ENCODE measurements at places on chromosomes 12 and 14.

DNA sequence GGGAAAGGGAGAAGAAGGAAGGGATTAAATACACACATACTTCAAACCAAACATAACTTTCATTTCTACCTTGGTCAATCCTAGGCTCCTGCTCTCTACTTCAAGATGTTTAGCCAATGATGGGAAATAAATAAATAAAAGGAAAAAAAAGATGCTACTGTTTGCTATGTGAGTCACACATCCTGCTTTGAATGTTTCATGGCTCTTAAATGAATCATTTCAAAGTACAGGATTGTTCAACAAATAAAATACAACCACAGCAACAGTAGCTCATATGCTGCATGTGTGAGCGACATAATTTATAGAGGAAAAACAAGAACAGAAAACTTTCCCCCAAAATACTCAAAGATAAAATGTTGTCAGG lies 54.3 kb upstream of the NPFF start:
- DNase-seq = no peak

- no peak for DNase-seq
Observed at GRCh38 chr12:69916544-69917235, 91.7 kb downstream of the MYRFL start.

- no peak for DNase-seq
Observed at GRCh38 chr14:98914942-98915341, 357.1 kb downstream of the BCL11B start.

- DNase-seq = no peak
Observed at GRCh38 chr12:2395354-2395977, 342.7 kb downstream of the CACNA1C start.

DNA sequence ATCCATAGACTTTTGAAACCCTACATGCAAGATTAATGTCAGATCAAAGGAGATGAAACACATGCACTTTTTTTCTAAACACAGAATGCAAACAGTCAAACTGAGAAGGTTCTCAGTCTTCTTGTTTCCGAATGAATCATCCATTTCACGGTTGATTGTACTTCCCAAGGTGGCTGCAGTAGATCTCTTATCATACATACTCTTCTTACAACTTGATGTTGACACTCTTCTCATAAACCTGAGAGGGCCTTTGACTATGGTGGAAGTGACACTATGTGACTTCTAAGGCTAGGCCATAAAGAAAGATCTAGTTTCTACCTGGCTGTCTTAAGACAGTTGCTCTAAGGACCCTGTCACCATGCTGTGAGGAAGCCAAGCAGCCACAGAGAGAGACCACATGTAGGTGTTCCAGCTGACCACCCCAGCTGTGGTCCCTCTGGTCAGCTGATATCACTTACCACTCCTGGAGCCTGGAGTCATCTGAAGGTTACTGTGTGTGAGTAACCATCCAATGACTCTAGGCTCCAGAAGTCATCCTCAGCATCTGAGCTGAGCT lies 67.2 kb upstream of the HMGA2 start:
- DNase-seq = no peak

GRCh38 chr12:68340404-68341270 lies 8.5 kb upstream of the MDM1 start:
- no peak for DNase-seq

- DNase-seq = no peak
Observed at GRCh38 chr12:104485651-104486362, 29.1 kb downstream of the CHST11 start.

DNA sequence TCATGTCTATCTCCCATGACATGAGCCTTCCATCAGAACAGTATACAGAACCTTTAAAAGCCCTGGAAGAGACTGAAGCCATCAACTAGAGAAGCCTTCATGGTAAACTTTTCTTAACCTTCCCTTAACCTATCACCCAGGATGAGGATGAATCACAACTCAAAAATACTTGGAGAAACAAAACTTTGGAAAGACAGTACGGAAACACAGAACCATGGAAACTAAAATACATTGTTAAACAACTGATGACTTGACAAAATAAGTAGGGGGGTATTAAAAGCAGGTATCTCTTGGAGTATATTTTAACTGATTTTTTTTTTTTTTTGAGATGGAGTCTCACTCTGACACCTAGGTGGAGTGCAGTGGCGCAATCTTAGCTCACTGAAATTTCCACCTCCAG lies 8.7 kb downstream of the TM7SF3 start:
- no peak for DNase-seq

- DNase-seq = no peak
Observed at GRCh38 chr14:101878211-101878821, 86.1 kb upstream of the DYNC1H1 start.

DNA sequence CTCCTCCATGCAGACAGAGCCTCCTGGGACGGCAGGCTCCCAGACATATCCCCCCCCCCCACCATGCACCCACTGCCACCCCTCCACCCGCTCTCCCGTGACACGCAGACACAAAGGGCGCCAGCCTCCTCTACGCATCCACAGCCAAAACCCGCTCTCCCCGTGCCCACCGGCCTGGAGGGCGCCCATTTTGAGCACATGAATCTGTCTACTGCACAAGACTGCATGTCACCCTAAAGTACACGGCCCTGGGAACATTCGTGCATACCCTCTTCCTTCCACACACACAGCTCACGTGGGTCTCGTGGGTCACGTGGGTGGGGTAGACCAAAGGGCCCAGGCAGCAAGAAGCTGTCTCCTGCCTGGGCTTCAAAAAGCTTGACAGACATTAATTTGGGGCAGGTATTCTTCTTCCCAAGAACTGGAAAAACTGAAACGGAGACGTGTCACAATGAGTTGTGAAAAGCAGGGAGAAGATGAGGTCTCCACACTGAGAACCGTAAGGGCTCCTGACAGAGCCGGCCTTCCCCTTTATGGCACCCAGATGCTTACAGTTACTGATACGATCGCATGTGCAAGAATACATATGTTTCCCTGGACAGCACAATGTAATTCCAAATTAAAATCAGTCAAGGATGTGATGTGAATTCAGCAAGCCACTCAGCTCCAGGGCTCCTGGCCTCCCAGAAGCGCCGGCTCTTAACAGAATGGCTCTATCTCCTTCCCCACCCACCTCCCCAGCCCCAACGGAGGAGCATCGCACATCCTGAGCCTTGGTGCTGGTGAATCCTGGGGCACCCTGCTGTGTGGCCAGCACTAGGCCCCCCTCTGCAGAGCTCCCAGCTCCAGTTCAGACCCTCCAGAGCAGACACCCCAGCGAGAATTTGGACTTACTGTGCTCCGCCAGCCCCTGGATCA lies 1.9 kb downstream of the TGFB3 start:
- DNase-seq = no peak

GRCh38 chr12:20201733-20202132 lies 166.6 kb upstream of the PDE3A start:
- no peak for DNase-seq

- DNase-seq = no peak
Observed at GRCh38 chr12:59314209-59314608, 281.6 kb upstream of the SLC16A7 start.

DNA sequence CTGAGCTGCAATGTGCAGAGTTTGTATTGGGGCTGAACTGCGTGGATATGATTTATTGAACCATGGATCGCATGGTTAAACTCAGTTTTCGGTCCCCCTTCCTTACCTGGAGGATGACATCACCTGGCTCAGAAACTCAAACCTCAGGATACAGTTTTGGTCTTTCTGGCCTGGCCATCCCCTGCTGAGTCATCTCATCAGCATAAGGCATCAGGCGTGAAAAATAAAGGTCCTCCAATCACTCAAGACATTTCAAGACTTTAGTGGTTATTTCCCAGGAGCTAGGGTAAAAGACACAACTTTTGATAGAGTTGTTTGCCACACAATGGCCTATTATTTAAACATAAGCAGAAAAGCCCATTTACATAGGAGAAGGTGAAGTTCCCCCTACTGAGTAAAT lies 631.1 kb upstream of the TMEM132C start:
- DNase-seq = no peak

DNA sequence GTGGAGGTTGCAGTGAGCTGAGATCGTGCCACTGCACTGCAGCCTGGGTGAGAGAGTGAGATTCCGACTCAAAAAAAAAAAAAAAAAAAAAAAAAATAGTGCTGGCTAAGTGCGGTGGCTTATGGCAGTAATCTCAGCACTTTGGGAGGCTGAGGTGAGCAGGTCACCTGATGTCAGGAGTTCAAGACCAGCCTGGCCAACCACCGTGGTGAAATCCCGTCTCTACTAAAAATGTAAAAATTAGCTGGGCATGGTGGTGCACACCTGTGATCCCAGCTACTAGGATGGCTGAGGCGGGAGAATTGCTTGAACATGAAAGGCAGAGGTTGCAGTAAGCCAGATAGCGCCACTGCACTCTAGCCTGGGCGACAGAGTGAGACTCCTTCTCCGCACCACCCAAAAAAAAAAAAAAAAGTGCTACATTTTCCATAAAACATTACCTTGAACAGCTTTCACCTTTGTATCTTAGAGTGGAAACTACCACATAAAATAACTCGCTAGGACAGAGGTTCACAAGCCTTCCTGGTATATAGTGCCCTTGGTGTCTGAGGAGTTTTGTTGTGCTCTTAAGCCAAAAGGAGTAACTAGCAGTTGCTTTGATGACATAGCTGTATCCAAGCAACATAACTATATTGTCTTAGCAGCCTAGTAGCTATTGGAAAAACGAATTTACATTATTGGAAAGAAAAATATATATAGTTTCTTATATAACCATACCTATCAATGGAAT lies 11.1 kb downstream of the PTGES3 start:
- DNase-seq = no peak

GRCh38 chr12:100920493-100920892 lies 125.9 kb downstream of the ANO4 start:
- no peak for DNase-seq

GRCh38 chr12:62865937-62866336 lies 69.0 kb downstream of the PPM1H start:
- DNase-seq = no peak

- DNase-seq = no peak
Observed at GRCh38 chr12:94545935-94546771, 86.5 kb upstream of the CEP83 start.

- DNase-seq = no peak
Observed at GRCh38 chr14:80350707-80351106, 139.4 kb upstream of the DIO2 start.

DNA sequence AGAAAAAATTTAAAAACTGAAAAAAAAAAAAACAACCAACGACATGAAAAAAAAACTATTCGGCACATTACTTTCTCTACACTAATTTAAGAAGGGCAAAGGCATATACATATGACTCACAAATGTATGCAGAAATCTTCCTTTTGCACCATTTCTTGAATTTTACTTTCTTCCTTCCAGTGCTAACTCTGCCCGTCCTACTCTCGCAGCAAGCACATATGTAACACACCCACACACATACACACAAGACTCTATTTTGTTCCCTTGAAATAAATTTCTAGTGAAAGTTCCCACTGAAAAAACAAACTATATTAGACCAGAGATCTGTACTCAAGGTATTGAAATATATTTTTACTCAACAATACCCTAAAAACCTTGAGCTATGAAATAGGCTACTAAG lies 14.6 kb downstream of the BTG1 start:
- no peak for DNase-seq

DNA sequence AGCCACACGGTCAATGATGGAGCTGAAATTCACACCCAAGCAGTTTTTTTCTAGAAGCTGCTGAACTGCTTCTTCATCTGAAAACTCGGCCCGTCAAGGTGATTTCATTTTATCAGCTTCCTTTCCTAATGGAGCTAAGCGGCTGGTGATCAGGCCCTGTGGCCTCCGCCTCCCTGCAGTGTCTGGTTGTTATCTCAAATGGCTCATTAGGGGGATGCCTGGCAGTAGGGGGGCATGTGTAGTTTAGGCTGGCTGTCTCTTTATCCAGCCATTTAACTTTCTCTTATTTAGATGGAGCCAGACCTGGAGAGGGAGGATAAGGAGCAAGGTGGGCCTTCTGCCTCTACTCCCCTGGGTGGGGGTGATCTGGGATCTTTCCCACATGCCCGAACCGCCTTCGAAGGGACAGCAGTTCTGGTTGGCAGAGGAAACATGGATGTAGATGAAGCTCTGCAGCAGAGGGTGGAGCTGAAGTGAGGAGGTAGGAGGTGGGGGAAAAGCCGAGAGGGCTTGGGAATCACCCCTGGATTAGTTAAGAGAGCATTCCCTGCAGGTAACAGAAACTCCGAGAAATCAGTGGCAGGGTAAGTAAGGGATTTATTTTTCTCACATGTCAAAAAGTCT lies 64.4 kb downstream of the TGFB3 start:
- DNase-seq = no peak

DNA sequence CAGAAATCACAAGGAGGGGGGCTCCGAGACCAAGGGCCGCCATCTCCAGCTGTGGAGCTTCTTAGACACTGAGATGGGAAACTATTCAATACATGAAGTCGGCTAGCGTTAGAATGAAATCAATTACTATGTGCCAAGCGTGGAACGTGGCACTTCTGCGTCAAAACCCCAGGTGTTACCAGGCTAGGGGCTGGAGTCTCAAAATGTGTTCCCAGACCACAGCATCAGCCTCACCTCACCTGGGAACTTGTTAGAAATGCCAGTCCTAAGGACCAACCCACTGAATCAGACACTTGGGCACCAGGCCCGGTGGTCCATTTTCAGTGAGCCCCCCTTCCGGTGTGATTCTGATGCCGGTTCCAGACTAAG lies 5.0 kb upstream of the SETD1B start:
- DNase-seq = no peak

DNA sequence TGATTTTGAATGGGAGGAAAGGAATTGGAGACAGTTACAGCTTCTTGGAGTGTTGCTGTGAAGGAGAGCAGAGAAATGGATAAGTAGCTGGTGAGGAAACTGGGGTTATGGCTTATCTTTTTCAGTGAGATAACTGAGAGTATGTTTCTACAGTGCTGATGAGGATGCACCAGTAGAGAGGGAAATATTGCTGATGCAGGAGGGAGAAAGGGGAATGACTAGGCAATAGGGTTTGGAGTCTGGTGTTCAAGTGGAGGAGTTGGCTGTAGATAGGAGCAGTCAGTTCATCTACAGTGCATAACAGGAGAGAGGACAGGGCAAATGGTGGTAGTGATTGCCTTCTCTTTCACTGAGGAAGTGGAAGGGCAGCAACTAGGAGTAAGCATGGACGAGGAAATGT lies 33.0 kb downstream of the SPATS2 start:
- DNase-seq = no peak

DNA sequence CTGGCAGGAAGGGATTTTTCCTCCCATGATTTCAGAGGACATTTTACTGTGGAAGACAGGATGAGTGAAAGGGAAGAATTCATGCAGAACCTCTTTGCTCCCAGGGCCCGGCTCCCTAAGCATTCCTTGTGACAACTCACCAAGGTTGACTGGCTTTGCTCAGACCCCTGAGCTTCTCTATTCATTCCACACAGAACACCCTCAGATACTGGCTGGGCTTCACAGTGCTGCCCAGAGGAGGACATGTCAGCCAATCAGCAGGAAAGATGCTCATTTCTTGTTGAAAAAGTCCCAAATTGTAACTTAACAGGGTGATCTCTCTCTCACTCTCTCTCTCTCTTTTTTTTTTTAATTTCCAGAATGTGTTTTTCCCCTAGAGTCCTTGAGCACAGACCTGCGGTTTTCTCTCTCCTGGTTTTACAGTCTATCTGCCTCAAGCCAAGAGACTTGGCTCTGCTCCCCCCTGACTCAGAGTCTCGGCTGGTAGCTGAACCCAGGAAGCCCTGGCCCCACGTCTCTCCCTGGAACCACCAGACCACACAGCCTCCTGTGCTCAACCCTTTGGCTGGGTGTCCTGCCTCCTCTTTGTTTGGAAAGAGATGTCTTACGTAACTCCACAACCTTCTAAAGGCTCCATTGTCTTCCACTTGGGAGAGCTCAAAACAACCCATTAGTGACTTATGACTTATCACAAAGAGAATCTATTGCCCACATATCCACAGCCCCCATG lies 43.9 kb downstream of the SSPN start:
- no peak for DNase-seq
